ENCODE measurements at places on chromosomes 1 and 21.

GRCh38 chr1:229075217-229075616 is 195.7 kb upstream of the RAB4A start:
- no peak for DNase-seq

DNA sequence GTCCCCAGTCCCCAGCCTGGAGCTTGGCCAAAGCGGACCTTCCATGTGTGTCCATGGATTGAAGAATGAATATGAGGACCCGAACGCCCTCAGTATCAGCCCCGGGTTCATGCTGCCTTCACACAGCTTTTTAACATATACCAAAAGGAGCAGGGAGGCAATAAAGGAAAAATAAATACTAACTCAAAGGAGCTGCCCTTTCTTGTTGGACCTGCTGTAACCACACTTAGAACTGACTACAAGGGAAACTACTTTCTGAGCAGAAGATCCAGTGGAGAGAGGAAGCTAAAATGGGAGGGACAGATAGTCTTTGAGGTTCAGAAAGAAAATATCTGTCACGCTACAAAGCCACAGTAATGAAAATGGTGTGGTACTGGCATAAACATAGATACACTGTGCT is 48.6 kb downstream of the CNN3 start:
- no peak for DNase-seq

GRCh38 chr21:38567335-38567969 is 69.2 kb upstream of the ERG start:
- DNase-seq: no peak

DNA sequence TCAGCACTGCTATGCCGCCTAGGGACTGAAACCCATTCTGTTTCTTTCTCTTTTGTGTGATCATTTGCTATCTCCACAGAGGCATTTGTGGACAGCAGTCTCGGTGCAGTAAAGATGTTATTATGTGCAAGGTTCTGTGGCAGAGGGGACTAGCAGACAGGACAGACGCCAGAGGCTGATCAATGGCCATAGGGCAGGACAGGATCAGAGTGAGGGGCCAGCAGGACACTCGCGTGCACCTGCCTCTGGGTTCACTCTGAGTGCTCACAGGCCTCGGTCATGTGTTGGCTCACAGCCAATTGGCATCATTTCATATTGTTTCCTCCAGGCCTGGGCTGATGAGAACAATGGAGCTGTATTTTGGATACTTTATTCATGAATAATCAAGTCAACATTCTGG is 212.6 kb downstream of the TGFB2 start:
- DNase-seq: no peak

DNA sequence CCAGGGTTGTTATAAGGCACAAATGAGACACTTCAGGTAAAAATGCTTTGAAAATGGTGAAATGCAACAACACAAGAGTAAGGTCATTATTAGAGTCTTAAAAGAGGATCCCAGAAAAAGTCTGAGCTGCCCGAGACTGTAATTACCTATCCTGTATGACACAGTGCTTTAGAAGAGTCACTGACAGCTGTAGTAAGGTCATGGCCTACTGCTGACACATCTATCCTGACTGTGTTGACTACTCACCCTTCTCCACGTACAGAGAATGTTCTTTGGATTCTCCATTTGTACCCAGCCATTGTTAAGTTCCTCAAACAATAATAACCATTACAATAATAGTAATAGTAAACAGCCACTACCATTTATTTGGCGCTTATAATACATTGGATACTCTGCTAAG is 104.4 kb downstream of the CACHD1 start:
- no peak for DNase-seq

All from stimulated activated CD8-positive, alpha-beta memory T cell treated with anti-CD3 and anti-CD28 coated beads, Interleukin-15, amount 100 ng/mL, for 4 hours (primary cell).